ENCODE measurements at places on chromosomes 6 and 20. TPM values are rescaled to one million over a fixed set of nuclear protein-coding genes. Genes with fewer than 3 reads are reported as not detected.

- ATAC-seq = no peak
These were observed 174.6 kb downstream of the KHDC1L start for GRCh38 chr6:73050706-73051105.

DNA sequence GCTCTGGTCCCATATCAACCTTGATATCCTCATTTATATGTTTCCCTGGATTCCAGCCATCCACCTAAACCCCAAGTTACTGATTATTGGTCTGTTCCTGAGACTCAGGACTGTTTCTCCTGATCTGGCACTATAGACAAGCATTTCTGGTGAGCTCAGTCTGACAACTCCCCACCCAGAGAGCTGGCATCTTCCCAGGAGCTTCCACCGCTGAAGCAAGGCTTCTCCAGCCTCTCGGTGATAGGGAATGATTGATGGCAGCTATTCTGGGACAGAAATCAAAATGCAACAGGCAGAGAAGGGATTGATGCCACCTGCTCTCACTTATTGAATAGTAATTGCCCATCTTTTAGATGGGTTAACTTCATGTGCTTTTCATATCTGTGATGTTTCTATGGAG is 169.7 kb upstream of the GGTLC1 start:
- ATAC-seq = no peak

Gene GPR31
- not detected for total RNA-seq

DNA sequence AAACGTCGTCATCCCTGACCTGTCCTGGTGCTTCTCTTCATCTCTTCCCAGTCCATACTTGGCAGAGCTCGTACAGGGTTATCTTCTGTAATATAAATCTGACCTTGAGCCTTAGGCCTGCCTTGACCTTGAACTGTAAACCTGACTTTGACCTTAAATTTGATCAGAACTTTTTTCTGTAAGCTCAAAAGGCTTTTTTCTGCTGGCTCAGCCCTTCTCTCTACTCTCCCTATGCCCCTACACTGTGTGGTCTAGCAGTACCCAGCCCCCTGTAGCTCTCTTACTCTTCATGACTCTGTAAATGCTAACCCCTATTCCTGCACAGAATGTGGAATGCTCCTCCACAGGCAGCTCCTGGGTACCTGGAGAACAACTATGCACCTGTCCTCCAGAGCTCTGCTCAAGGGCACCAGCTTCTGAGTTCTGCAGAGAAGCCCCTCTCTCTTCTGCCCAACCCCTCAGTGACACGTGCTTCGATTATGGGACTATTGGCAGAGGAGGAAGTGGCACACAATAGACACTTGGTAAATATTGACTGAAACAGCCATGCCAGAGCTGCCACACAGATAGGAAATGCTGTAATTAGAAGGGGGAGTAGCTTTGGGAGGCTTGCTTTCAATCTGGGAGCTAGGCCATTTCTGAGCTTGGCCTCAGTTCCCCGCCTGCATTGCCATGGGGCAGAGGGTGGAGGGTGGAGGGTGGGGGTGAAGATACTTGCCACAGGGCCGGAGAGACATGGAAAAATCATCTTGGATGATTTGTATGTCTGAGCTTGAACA is 15.4 kb downstream of the SNPH start:
- ATAC-seq = no peak

GRCh38 chr6:72755752-72756151 is 133.9 kb downstream of the KCNQ5 start:
- ATAC-seq = no peak

Gene LHFPL5
- 0.26 TPM for total RNA-seq

Gene SLC24A3
- total RNA-seq = not detected
